ENCODE measurements at places on chromosomes 4 and X.

DNA sequence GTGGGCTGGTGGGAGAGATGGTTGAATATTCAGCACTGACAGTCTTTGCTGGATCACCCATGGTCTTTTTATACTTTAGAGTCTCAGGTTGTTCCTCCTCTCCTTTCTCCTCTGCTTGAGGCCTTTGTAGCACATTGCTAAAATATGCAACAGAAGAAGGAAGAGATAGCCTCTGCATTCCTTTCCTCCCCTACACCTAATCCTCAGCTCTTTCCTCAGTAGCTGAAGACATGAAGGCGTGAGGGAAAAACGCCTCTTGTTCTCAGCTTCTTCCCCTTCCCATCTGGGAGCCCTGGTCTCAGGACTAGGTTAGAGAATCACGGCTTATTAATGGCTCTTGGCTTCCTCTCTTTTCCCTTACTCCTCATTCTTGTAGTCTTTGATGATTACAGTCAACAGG is 76.8 kb downstream of the RNF150 start:
- DNase-seq = no peak

DNA sequence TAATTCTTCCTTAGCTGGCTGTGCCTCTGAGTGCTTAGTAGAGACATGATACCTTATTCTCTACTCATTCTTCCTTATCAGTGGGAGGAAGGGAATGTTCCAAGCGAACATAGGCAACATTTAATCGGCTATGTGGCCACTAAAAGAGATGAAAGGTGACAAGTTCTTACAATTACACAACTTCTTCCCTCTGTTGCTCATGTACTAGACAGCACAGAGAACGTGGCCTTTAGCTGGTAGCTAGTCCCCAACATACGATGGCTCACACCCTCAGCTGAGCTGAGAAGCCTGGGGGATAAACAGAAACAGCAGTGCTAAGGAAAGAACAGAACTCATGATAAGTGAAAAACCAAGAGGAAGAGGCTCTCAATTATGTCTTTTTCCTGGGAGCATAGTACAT is 52.2 kb downstream of the APOO start:
- no peak for DNase-seq

DNA sequence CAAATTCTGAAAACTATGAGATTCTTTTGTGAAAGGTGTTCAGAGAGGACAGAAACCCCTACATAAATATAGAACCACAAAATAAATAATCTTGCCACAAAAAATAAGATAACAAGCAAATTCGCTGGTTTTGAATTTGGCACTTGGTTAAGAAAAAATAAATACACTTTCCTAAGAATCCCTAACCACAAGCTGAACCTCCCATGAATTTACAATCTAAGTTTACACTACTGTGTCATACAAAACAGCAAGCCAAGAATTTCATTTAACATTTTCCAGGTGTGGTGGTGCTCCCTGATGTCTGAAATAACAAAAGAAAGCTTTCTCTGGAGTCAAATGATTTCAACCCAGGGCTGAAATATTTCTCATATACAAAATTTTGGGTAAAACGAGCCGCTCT is 121.0 kb downstream of the KCNIP4 start:
- DNase-seq = no peak

GRCh38 chr4:2937146-2937857 is 25.9 kb downstream of the NOP14 start:
- DNase-seq = no peak

DNA sequence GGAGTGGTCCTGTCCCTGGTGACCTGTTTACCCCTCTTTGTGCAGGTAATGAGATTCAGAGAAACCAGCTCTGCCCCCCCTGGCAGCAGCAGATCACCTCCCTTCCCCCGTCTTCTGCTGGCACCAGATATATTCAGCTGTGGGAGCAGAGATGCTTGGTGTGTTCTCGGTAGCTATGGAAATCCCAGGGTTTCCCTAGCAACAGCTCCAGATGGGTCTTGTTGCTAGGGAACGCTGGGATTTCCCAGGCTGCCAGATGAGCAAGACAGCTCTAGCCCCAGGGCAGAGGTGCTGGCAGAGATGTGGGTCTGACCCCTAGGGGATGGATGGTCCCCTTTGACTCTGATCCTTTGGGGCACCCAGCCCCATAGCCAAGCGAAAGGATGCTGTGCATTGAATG is 20.2 kb downstream of the CETN2 start:
- no peak for DNase-seq

- peak; percentile 33 for DNase-seq
These were observed 482 bp downstream of the GSTCD start for GRCh38 chr4:105709081-105709450.

DNA sequence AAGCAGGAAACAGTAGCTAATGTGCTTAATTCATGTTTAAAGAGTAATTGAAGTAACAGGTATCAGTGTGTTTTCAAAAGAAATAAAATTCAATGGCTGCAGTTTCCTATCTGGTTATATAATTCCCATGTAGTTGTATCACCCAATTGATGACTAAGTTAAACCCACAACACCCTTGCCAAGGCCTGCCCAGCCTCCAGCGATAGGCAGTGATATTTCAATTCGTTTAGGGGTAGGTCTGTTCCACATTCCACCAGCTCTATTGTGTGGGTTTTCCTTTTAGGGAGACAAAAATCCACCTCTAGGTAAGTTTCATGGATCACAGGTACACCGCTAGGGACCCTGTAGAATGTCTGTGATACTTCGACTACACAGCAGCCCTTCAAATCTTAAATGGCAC is 24.7 kb upstream of the MXRA5 start:
- DNase-seq = no peak

DNA sequence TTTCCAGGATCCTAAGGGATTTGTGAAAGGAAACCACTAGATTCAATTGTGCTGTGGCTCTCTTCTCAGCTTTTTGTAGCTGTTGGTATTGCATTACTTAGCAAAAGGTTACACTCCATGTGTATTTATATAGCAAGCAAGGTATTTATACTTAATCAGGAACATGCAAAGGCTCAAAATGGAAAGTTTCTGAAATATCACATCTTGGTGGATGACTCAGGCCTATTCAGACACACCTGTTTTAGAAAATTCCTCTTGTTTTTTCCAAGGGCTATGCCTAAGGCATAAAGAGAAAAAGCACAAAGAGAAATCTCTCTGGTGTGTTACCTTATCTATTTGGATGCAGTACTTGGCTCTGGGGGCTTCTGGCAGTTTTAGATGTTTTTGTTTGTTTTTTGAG is 144.4 kb upstream of the GALNT7 start:
- no peak for DNase-seq

DNA sequence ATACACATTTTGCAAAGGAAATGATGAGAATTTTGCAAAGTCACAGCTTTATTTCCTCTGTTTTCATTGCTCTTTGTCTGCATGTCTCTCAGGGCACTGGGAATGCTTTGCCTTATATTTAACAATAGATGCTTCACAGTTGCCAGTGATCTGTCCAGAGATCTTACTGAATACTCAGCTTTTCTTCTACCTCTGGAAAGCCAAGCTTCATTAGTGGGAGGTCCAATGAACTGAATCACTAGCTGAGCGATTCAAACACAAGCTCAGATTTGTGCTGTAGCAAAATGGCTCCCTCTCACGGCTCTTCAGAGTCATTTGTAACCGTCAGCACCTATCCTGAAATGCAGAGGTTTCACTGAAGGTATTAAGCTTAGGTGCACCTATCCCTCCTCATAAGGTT is 138.9 kb downstream of the DCLK2 start:
- no peak for DNase-seq

GRCh38 chr4:173264245-173264644 is 69.9 kb downstream of the HMGB2 start:
- DNase-seq = no peak

GRCh38 chrX:123357941-123358340 is 173.9 kb downstream of the GRIA3 start:
- no peak for DNase-seq

DNA sequence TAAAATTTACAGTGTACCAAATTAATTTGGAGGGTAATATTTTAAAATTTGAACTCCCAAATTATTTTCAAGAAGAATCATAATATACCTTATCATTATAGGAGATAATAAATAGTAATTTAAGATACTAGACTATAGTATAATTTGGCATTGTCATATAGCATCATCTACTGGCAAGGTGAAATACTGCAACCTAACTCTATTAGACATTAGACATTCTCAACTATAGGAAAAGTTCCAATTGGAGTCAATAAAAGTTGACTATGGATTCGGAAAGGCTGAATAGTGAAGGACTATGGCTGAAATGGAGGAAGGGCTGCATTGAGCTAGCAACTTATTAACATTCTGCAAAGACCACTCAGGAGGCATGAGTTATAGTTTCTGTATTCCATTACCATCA is 113.0 kb downstream of the PRDM5 start:
- no peak for DNase-seq

- no peak for DNase-seq
These were observed 105.9 kb downstream of the CT47B1 start for GRCh38 chrX:120769576-120770341.

- DNase-seq = no peak
These were observed 1.8 kb downstream of the ZNF674 start for GRCh38 chrX:46543441-46543840.

- DNase-seq = no peak
These were observed 99.8 kb downstream of the PPP1R2C start for GRCh38 chrX:42678133-42678532.

- DNase-seq = no peak
These were observed 24.3 kb downstream of the HMX1 start for GRCh38 chr4:8847331-8847730.

DNA sequence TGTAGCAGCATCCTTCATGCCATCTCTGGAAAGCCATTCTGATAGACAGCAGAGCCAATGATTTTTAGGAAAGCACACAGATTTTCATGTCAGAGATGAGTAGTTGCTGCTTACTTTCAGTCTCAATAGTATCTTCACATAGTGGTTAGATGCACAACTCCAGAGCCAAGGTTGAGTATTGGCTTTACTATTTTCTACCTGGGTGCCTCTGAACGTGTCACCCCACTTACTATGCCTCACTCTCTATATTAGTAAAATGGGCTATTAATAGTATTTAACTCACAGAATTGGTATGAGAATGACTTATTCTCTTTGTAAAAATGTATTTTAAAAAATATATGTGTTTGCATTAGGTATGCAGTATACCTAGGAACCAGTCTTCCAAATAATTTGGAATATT is 108.8 kb upstream of the STIM2 start:
- no peak for DNase-seq

DNA sequence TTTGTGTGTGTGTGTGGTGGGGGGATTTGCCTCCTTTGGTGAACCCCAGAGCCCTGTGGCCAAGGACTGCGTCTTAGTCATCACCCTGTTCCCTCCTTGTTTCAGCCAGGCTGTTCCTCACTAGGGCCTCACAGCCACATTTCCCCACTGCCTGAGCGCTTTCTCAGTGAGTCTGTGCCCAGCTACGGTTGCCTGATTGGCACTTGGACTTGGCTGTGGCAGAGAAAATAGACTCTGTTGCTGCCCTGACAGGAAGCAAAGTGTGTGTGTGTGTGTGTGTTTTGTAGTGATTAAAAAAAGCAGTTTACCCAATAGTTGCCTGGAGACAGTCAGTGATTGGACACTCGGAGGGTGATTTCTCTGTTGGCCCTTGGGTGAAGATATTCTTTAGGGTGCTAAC is 113.0 kb downstream of the UCHL1 start:
- no peak for DNase-seq

- DNase-seq = no peak
These were observed 41.9 kb downstream of the COL4A6 start for GRCh38 chrX:108396188-108396891.

- no peak for DNase-seq
These were observed 497.6 kb downstream of the PRR32 start for GRCh38 chrX:127317159-127317558.

DNA sequence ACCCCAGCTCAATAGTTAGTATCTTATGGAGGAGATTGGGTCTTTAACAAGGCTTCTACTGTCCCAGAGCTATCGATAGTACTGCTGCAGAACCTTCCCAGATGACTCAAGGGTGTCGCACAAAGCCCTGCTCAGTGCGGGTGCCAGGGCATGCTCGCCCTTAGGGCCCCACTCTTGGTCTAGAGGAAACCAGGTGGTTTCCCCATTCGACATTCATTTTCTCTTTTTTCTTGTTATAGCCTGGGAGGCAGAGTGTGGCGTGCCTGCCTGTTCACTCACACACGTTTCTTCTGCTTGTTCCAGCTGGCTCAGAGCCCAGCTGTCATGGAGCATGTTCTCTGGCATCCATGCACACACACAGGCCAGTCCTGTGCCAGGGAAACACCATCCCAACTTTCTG is 144.5 kb downstream of the SMIM20 start:
- DNase-seq = no peak

- peak; percentile 30 for DNase-seq
These were observed 48.2 kb downstream of the STK26 start for GRCh38 chrX:132071254-132071653.

All from HEK293T (cell line).